Stimulated activated naive CD4-positive, alpha-beta T cell (primary cell): ENCODE measurements at places on chromosomes 13 and 19.

GRCh38 chr19:15283141-15283883 is 49.0 kb downstream of the BRD4 start:
- no peak for DNase-seq

DNA sequence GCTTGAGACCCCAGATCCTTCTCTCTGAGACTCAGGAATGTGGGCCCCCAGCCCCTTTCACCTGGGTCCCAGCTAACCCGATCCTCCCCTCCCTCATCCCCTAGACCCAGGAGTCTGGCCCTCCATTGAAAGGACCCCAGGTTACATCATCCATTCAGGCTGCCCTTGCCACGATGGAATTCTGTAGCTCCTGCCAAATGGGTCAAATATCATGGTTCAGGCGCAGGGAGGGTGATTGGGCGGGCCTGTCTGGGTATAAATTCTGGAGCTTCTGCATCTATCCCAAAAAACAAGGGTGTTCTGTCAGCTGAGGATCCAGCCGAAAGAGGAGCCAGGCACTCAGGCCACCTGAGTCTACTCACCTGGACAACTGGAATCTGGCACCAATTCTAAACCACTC is 463 bp downstream of the FGF21 start:
- DNase-seq = no peak

DNA sequence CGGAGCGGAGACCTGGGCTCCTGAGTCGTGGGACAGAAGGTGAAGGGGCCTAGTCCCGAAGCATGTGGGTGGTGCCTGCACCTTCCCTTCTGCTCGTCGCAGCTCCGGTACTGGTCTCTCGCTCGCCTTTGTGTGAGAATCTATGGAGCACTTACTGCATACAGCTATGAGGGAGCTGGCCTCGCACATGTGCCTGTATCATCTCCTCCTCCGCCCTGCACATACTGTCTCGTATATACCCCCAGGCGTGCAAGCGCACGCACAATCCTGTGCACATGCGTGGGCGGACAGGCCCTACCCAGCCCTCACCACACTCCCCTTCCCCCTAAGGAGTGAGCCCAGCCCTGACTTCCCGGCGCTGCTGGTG is 8.7 kb downstream of the PIK3R2 start:
- DNase-seq = no peak

- no peak for DNase-seq
Observed at GRCh38 chr13:110266983-110267382, 40.0 kb downstream of the COL4A1 start.

DNA sequence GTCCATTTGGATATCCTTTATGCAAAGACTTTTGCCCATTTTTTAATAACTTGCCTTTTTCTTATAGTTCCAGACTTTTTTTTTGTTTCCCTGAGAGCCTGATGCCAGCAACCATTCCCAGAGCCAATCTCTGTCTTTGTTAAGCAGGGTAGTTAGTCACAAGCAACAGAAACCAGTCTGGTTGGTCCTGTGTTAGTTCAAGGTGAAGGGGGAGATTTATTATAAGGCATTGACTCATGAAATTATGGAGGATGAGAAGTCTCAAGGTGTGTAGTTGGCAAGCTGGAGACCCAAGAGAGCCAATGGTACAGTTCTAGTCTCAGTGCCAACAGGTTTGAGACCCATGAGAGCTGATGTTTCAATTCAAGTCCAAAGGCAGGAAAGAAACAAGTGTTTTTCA is 33.0 kb downstream of the GPR12 start:
- no peak for DNase-seq

GRCh38 chr19:18280247-18281081 is 958 bp downstream of the JUND start:
- peak; percentile 89 for DNase-seq

DNA sequence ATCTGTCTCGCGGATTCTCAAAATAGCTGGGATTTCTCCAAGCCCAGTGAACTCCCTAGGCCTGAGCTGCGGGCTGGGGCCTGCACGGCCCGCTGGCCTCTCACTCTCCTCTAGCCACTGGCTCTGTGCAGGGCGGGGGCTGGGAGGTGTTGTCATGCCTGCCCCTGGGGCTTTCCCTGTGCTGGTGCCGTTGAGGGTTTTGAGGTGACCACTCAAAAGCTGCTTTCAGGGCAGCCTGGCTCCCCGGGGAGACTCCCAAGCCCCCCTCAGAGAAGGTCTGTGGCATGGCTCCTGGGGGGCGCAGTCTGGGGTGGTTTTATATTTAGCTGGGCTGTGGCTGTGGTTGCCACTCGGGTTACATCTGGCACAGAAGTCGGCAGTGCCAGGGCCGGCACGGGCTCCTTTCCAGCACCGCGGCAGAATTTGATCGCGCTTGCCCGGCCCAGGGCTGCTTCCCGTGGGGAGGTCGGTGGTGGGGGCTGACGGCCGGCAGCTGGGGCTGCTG is 10.0 kb downstream of the NDUFB7 start:
- no peak for DNase-seq

DNA sequence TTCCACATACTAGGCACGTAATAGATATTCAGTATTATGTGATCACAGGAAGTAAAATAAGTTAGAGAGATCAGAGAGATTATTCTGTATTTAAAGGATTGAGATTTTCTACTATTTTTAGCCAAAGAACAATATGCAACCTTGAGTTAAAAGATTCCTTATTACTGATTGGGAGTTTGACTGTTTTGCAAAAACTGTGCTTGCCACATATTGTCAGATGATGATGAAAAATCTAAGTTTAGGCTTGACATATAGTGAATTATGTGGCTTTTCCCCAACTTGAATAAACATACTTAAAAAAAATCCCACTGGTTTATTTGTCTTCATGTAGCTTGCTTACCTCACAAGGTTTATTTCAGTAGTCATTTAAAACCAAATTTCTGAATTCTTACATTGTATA is 194.4 kb downstream of the KCNRG start:
- no peak for DNase-seq

DNA sequence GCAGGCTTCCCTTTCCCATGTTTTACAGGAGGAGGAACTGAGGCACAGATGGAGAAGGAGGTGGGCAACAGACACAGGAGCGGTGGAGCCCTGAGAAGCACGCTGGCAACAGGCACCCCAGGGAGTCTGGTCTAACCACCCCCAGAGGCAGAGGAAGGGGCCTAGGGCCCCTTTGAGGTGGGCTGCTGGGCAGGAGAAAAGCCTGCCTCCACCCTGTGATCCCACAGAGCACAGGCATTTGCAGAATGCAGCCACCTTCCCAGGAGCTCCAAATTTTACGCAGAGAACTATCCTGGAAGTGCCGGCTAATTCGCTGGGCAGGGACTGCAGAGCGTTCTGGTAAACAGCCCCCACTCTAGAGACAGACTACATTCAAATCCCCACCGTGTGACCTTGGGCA is 30.4 kb downstream of the RAB20 start:
- no peak for DNase-seq

DNA sequence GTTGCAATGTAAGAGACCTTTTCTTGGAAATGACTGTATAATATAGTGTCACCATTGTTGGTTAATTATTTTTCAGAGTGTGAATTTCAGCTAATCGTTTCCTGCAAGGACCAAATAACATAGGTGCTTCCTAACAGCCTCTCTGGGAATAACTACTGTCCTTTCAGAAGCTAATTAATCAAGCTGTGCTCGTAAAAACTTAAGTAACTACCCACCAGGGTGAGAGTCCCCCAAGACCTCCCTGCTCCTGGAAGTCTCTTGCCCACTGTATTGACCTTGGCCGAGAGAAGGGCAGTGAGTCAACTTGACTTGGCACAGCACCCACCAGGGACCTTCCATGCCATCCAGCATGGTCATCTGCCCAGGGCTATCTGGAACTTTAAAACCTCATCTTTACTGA is 50.3 kb downstream of the UQCRFS1 start:
- no peak for DNase-seq

- peak; percentile 45 for DNase-seq
Observed at GRCh38 chr19:14410091-14411051, 8.8 kb downstream of the DDX39A start.

- DNase-seq = peak; percentile 11
Observed at GRCh38 chr19:14349426-14349825, 31.8 kb upstream of the ADGRE5 start.

DNA sequence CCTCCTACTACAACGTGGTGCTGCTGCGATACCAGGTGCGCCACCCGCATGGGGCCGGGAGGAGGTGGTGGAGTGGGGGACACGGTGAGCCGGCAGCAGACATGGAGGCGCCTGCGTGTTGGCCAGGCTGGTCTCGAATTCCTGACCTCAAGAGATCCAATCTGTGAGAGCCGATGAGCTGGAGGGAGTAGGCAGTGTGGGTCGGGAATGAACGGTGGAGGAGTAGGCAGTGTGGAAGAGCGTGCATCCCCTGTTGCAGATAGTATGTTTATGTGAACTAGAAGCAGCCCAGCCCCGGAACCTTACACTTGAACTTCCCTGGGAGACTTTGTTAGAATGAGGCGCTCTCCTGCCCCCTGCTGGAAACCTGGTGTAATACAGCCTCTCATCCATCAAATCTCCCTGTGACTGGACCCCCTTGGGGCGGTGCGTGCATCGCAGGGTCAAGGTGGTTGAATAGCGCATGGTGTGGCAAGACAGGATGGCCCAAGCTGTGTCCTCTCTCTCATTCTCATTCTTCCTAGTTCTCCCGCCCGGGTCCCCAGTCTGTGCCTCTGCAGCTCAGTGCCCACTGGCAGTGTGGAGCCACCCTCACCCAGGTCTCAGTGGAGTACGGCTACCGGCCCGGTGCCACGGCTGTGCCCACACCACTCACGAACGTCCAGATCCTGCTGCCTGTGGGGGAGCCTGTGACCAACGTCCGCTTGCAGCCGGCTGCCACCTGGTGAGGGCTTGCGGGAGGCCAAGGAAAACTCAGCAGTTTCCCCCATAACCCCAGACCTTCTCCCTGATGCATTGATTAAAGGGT is 10.5 kb upstream of the B3GNT3 start:
- DNase-seq = peak; percentile 72

DNA sequence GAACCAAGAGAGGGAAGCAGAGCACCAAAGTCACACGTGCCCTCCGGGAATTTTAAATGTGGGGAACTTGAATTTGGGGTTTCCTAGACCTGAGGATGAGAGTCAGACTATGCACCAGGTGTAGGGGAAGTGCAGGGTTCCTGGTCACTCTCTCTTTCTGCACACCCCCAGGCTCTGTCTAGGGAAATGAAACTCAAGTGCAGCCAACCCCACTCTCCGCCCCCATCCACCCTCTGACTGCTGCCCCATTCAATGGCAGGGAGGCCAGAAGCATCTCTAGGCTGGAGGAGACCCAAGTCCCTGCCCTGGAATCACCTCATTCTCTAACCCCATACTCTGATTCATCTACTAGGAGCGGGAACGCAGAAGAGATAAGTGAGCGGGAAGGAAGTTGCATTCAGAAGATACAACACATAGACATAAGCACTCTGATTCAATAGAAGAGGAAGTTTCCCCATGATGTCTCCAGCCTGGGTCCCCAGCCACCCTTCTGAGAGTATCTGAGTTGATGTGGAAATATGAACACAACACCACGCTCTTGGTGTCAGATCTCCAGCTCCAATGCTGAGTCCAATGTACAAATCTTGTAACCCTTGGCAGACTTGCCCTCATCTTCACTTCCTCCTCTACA is 4.7 kb upstream of the SIGLEC14 start:
- DNase-seq = no peak

DNA sequence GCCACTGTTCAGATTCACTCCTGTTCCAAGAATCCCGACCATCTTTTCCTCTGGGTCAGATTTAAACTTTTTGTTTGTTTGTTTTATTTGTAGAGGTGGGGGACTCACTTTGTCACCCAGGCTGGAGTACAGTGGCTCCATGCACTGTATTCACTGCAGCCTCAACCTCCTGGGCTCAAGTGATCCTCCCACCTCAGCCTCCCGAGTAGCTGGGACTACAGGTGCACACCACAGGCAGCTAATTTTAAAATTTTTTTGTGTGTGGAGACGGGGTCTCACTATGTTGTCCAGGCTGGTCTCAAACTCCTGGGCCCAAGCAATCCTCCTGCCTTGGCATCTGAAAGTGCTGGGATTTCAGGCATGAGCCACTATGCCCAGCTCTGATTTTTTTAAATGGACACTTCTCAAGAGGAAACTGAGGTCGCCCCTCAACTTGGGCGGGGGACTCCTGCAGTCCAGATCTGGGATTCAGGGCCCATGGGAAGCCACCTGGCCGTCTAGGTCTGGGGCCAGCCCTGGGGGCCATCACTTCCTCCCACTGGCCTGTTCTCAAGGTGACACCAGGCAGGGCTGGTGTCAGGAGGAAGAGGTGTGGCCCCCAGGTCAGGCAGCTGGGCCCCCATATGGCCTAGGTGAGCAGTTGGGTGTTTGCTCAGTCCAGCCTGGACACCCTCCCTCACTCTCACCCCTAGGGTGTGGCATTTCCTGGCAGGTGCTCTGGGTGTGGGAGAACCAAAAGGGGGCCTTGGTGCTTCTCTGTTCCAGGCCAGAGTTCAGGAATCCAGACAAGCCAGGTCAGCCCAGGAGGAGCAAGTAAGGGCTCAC is 1.3 kb downstream of the B3GNT3 start:
- no peak for DNase-seq

DNA sequence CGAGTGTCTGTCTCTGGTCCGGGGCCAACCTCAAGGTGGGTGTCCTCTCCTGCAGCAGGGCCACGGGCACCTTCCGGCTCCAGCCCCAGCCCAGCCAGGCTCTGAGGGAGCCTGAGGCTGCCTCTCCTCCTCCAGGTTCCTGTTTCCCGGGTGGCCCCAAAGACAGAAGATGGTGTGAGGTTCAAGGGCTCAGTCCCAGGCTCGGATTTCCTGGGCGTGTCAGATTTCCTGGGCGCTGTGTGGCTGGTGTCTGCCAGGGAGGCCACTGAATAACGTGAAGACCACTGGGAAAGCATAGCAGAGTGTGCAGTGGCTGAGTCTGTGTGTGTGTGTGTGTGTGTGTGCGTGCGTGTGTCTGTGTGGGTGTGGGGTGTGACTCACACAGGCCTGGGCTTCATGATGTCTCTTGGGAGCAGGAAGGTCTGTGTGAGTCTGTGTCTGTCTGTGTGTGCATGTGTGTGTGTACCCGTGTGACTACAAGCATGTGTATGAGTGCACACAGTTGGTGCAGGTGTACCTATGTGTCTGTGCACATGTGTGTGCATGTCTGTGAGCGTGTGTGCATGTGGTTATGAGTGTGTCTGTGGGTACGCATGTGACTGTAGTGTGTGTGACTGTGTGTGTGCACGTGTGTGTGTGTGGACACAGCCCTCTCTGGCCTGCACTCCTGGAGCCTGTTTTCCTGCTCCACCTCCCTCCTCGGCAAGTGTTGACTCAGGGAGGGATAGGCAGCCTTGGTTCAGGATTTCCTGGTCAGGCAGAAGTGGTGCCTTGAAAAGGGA is 28.3 kb downstream of the CEBPA start:
- DNase-seq = no peak

GRCh38 chr19:10333758-10334587 is 644 bp upstream of the RAVER1 start:
- DNase-seq = no peak

DNA sequence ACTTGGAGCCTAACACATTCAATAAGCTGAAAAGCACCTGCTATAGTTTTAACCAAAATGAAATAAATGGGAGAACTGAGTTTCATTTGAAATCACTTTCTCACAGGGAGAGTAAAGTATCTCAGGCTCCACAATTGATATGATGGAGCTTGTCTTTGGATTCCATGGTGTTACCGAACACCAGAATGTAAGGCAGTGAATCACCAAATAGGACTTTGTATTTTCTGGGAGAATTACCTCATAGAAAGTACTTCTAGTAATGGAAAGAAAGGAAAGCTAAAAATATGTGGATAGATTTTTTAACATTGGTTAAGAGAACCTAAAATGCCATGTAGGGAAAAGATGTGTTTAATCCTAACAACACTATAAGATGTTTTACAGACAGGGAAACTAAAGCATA is 123.6 kb downstream of the NALCN start:
- DNase-seq = no peak
